ENCODE measurements at places on chromosomes 2 and 18. TPM values are rescaled to one million over a fixed set of nuclear protein-coding genes. Genes with fewer than 3 reads are reported as not detected.

The FAM237A gene
- total RNA-seq: not detected

DNA sequence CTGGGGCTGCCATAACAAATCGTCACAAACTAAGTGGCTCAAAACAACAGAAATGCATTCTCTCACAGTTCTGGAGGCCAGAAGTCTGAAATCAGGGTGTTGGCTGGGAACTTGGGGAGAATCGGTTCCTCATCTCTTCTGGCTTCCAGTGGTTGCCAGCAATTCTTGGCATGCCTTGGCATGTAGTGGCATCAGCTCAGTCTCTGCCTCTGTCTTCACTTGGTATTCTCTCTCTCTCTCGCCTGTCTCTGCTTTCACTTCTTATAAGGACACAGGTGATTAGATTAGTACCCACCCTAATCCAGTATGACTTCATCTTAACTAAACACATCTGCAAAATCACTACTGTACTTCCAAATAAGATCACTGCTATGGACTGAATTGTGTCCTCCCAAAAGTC lies 695.4 kb upstream of the ID2 start:
- DNase-seq: no peak

GRCh38 chr2:43774617-43775016 lies 778 bp downstream of the DYNC2LI1 start:
- DNase-seq: no peak

GRCh38 chr2:111676291-111676822 lies 207.6 kb downstream of the ANAPC1 start:
- DNase-seq: peak; percentile 70

DNA sequence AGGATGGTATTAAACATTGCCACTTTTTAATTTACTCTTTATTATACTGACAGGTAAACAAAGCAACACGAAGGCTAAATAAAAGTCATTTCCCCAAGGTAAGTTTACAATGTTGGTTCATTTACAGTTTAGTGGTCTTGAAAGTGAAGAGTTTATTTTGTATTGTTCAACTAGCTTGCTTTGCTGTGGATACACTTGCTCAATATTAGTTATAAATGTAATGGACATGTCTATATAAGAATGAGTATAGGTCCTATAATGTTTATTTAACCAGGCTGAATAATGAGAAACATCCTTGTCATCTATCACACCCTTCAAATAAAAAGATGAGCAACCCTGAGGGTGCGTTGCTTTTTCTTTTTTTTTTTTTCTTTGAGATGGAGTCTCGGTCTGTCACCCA lies 1129.4 kb downstream of the TSN start:
- no peak for DNase-seq
